H54 (cell line): ENCODE measurements at places on chromosomes 13 and 19.

GRCh38 chr19:33670398-33670797 lies 48.6 kb downstream of the CHST8 start:
- DNase-seq: no peak

- DNase-seq: no peak
Measured at GRCh38 chr19:44850641-44851109, 4.6 kb downstream of the NECTIN2 start.

GRCh38 chr19:1045247-1045603 lies 5.3 kb downstream of the ABCA7 start:
- peak; percentile 75 for DNase-seq

DNA sequence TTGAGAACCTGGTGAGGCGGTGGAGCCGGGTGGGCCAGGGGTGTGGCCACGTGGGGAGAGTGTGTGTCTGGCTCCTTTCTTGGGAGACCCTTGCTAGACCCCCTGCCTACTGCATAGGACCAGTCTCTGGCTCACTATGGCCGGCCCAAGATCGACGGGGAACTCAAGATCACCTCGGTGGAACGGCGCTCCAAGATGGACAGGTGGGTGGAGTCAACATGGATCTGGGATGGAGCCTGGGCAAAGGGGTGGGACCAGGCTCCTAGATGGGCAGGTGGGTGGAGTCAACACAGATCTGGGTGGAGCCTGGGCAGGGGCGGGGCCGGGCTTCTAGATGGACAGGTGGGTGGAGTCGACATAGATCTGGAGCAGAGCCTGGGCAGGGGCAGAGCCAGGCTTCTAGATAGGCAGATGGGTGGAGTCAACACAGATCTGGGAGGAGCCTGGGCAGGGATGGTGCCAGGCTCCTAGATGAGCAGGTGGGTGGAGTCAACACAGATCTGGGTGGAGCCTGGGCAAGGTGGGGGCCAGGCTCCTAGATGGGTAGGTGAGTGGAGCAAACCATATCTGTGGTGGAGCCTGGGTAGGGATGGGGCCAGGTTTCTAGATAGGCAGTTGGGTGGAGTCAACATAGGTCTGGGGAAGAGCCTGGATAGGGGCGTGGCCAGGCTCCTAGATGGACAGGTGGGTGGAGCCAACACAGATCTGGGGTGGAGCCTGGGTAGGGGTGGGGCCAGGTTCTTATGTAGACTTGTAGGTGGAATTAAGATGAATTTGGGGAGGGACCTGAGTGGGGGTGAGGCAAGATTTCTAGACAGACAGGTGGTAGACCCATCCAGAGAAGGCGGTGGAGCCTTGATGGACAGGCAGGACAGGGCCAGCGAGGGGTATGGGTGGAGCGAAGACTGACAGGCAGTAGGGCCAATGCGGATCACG lies 56.5 kb downstream of the VAV1 start:
- DNase-seq: peak; percentile 79

GRCh38 chr13:78524936-78525335 lies 78.4 kb downstream of the POU4F1 start:
- DNase-seq: no peak

GRCh38 chr19:2702170-2703076 lies at the start of gene GNG7:
Gene GNG7, minus strand, starts transcription at chr19:2702694. Its CDS starts 182,006 bp downstream, at chr19:2520688.
- DNase-seq: peak; percentile 100

GRCh38 chr13:102599426-102600012 lies 2.7 kb downstream of the TPP2 start:
- DNase-seq: no peak

DNA sequence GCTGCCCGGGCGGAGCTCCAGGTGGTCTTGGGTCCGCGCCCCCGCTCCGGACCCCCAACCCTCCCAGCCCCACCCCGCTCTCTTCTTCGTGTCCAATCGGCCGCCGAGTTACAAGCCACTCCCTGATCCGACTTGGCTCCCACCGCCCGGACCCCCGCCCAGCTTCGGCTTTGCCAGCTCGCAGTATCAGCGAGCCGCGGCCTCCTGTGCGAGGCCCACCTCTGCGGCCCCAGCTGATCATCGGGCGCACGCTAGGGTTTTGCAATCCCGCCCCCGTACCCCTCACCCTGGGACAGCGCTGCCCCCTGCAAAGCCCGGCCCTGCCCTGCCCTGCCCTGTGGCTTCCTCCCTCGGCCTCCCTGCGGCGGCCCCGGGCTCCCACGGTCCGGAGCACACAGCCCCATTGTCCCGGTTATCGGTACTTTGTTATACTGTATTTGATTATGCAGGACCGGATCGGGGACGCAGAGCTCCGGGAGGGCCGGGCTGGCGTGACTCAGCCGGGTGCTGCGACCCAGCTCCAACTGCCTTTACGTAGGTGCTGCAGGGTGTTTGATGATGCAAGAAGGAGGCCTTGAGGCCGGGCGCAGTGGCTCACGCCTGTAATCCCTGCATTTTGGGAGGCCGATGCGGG lies 598 bp upstream of the LPAR2 start:
- DNase-seq: no peak

- peak; percentile 63 for DNase-seq
Measured at GRCh38 chr19:5001615-5002014, 32.7 kb downstream of the KDM4B start.

- DNase-seq: no peak
Measured at GRCh38 chr13:112756967-112757758, 67.3 kb downstream of the ATP11A start.

DNA sequence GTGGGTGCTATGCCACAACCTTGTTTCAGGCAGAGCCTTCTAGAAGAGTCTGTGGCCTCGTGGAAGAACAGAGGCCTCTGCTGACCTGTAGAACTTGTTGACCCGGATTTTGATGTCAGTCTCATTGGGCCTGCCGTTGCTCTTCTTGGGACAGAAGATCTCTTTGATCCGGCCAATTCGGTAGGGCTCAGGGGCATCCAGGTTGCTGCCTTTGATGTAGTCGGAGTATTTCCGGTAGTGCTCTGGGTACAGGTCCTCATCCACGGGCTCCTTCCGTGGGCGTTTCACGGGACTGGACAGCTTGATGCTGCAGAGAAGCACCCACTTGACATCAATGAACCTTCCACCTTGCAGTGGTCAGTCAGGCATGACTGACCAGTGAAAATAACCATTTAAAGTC lies 24.0 kb upstream of the EIF3G start:
- no peak for DNase-seq

DNA sequence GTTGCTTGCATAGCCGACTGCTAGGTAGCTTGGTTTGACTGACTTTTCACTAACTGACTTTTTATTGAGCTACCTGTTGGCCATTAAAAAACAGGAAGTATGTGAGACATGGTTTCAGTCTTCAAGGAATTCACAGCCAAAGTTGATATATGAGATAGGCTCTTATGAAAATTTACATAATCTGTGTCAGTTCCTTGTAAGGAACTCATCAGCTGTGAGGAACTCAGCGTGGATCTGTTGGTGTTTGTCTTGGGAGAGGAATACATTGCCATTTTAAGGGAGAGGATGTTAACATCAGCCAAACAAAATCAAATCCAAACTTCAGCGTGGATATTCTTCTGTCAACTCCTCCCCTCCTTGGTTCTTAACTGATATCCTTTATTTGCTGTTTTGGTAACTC lies 2.0 kb downstream of the RNF113B start:
- DNase-seq: no peak

DNA sequence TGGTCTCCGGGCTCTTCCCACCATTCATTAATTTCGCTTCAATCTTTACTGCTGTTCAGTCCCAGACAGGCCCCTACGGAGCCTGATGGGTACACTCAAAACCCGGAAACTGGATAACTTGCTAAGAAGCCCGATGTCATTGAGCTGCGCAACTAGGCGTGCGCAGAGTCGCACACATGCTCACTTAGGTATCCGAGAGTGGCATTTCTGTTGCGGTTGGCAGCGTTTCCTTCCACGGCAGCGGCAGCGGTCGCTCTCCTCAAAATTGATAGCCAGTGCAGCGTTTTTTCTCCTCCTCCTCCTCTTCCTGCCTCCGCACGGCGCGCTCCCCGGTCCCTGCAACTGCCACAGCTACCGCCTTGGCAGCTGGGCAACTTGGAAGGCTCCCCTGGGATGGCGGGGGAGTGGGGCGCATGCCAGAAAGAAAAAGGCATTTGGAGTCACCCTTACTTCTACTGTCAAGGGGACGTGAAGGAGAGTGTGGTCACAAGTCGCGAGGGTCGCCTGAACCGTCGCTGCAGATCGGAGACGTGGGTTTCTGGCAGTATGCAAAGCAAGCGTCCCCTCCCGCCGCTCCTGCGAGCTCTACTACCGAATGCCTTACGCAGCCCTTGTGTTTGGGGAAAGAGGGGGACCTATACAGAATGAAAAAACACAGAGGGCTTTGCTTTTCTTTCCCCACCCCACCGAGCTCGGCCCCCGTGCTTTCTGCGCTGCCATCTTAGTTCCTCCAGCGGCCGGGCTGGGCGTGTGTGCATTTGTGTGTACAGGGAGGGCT lies 2.4 kb upstream of the MYCBP2 start:
- DNase-seq: peak; percentile 80

DNA sequence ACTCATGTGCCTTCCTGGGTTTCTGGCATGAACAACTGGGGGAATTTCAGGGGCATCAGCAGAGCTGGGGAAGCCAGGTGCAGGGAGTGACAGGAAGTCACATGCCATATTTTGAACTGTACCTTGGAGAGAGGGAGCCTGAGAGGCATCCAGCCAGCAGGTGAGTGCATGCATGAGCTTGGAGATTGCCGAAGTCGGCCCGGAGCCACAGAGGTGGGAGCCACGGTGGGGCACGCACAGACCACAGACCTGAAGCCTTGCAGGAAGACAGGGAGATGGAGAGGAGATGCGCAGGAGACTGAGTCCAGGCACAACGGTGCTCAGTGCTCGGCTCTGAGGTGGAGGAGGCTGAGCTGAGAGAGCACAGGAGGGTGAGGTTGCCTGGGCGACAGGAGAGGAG lies 55.1 kb downstream of the CDADC1 start:
- DNase-seq: no peak

GRCh38 chr13:105573136-105573535 lies 962.3 kb downstream of the EFNB2 start:
- no peak for DNase-seq

- DNase-seq: no peak
Measured at GRCh38 chr13:62887046-62887445, 1471.4 kb upstream of the PCDH20 start.

GRCh38 chr13:69389899-69390298 lies 717.7 kb upstream of the ATXN8OS start:
- no peak for DNase-seq

- no peak for DNase-seq
Measured at GRCh38 chr13:24185591-24186232, 25.2 kb downstream of the SPATA13 start.

GRCh38 chr13:35496761-35497386 lies 20.4 kb upstream of the MAB21L1 start:
- DNase-seq: no peak

DNA sequence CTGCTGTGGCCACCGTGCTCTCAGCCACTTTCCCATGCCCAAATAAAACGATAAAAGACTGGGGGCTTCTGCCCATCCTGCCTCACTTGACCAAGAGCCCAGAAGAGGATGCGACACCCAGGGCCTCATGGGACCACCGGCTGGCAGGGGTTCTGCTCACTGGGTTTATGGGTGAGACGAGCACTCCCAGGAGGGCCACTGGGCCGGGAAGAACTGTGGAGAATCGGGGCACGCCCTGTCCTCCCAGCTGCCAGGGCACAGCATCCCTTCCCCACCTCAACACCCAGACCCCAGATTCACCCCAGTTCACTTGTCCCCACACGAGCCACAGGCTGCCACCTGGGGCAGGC lies 4.7 kb upstream of the F10 start:
- DNase-seq: no peak

GRCh38 chr19:57438925-57439324 lies 3.8 kb downstream of the ZNF749 start:
- DNase-seq: no peak

GRCh38 chr19:48991873-48992580 lies 1.1 kb downstream of the GYS1 start:
- peak; percentile 55 for DNase-seq

GRCh38 chr19:1513499-1514294 lies 878 bp upstream of the ADAMTSL5 start:
- DNase-seq: peak; percentile 79

DNA sequence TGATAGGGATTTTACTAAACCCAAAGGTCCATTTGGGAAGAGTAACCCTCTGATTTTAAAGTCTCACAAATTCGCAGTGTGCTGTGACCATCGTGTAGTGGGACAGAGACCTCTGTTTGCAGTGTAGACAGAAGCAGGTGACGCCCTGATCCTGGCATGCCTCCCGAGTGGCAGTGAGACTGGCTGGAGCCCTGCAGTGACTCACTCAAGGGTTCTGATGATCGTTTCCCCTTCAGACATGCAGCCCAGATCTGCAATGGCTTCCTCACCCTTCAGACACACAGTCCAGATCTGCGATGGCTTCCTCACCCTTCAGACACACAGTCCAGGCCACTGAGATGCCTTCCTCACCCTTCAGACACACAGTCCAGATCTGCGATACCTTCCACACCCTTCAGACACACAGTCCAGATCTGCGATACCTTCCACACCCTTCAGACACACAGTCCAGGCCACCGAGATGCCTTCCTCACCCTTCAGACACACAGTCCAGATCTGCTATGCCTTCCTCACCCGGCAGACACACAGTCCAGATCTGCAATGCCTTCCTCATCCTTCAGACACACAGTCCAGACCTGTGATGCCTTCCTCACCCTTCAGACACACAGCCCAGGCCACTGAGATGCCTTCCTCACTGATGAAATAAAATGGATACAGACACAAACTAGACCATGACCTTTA lies 125.2 kb downstream of the ATP11A start:
- DNase-seq: peak; percentile 95

DNA sequence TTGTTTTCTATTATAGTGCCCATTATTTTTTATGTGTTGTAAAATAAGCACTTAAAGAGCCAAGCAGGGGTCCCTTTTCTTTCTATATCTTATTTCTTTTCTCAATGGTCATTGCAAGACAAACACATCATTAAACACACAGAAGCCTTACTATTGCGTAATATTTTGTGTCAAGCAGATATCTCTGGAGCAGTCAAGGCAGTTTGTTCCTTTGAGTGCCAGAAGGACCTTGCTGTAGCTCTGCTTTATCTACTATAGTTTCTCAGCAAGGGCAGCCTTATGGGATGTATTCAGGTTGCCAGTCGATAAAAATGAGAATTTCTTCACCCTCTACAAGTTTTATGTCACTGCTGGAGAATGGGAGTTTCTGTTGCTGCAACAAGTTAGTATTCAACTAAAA lies 319.3 kb downstream of the TDRD3 start:
- no peak for DNase-seq

DNA sequence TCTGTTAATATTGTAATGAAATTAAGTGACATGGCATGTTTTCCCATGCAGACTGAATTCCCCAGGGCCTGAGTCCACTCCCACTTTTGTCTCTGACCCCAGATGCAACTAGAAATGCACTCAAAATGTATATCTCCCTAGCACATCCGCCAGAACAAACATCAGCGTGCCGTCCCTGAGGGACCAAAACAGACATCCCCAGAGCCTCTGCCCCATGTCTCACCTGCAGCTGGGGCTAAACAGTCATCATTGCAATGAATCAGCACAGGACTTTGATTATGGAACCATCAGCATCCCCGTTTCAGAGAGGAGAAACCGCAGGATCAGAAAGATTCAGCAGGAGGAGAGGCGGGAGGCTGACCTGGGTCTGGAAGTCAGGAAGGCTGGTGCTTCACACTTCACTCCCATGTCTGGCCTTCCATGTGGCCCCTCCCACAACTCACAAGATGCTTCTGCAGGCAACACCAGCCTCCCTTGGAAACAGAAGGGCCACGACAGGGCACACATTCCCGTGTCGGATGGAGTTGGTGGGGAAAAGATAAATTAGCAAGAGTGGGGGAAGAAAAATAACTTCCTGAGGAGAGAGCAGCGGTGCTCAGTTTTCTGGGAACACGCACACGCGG lies 130.6 kb upstream of the VSTM2B start:
- no peak for DNase-seq

- DNase-seq: no peak
Measured at GRCh38 chr13:77048681-77049080, 21.7 kb upstream of the FBXL3 start.
